ENCODE measurements at places on chromosomes 13 and 19.

DNA sequence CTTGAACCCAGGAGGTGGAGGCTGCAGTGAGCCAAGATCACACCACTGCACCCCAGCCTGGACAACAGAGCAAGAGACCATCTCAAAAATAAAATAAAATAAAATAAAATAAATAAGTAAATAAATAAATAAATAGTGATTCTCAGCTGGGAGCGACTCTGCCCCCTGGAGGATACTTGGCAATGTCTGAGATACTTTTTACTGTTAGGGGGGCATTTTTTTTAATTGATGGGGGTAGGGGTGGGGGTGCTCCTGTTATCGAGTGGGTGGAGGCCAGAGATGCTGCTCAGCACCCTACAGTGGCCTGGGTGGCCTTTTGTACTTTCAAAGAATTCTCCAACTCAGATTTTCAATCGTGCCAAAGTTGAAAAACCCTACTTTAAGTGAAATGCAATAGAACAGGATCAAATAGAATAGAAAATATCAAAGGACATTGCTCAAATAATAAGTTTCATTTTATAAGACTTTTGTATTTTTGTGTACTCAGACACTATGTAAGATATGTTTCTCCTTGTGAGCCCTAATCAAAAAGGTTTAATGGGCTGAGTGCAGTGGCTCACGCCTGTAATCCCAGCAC is 7.1 kb upstream of the CLPP start:
- no peak for DNase-seq

DNA sequence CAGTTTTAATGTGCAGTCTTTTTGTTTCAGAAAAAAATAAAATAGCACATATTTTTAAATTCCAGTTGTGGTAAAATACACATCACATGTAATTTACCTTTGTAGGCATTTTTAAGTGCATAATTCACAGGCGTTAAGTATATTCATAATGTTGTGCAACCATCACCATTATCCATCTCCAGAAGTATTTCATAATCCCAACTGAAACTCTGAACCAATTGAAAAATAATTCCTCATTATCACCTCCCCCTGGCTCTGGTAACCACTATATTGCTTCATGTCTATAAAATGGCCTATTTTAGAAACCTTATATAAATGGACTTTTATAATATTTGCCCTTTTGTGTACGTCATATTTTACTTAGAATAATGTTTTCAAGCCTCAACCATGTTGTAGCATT is 756.5 kb upstream of the KLHL1 start:
- no peak for DNase-seq

GRCh38 chr13:66914155-66914554 is 316.0 kb downstream of the PCDH9 start:
- no peak for DNase-seq

DNA sequence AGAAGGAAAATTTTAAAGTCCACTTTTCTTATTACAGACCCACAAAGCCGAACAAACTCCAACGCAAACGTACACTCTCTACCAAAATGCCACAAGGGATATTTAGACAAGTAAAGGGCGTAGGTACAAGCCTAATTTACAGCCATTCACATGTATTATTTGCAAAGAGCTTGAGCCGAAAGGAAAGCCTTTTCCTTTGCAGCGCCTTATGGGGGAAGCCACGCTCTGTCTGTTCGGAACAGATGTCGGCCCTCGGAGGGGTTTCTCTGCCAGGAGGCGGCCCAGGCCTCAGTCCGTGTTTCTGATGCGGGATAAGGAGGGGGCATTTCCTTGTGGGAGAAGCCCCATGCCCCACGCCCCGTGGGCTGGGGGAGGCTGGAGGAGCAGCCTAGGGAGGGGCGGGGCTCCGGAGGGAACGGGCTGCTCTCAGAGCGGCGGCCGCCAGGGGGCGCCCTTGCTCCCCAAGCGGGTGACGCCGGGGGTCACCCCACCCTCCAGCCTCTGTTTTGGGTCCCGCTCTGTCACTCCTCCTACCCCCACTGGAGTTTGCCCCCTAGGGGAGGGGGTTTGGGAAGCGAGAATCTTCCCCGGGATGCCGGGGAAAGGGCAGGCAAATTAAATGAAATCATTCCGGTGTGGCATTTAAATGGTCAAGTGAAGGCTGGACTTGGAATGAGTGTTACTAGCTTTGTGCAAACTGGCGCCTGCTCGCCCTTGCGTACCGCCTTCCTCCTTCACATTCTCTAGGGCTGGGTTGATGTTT is 2.9 kb downstream of the HTR2A start:
- DNase-seq, result peak; percentile 4

- no peak for DNase-seq
Observed at GRCh38 chr13:109400209-109400608, 386.2 kb downstream of the IRS2 start.

DNA sequence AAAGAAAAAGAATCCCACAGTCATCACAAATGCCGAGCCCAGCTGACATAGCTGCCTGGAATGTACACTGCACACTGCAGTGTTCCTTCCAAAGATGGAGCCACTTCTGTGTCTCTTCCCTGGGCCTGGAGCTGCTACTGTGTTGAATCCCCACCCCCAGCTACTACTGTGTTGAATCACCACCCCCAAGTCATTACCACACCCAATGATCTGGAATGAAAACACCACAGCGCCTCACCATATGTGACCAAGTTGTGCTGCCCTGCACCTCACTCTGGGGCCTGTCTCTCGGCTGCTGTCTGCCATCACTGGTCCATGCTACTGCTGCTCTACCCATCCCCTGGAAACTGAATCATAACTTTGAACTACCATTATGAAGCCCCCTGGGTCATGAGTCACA is 861.2 kb downstream of the UQCRFS1 start:
- DNase-seq, result no peak

- DNase-seq, result no peak
Observed at GRCh38 chr19:3537438-3538240, 1.3 kb upstream of the TEKTIP1 start.

GRCh38 chr19:20038358-20039202 is 725 bp downstream of the ZNF682 start:
- DNase-seq, result no peak

DNA sequence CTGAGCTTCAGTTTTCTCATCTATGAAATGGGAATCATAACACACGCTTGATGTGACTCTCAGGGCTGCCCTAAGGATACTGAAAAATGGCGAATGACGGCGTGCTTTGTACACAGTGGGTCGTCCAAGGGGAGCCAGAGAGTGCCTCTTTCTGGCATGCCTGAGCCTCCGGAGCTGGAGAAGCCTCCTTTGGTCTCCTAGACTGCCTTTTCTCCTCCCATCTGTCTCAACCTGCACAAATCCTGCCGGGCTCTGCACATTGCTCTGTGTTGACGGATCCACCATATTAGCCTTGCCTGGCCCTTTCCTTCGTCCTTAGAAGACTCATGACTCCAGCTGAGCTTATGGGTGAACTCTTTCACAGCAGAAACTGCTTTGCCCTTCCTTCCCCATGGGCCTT is 220.9 kb downstream of the TSHZ3 start:
- DNase-seq, result no peak

DNA sequence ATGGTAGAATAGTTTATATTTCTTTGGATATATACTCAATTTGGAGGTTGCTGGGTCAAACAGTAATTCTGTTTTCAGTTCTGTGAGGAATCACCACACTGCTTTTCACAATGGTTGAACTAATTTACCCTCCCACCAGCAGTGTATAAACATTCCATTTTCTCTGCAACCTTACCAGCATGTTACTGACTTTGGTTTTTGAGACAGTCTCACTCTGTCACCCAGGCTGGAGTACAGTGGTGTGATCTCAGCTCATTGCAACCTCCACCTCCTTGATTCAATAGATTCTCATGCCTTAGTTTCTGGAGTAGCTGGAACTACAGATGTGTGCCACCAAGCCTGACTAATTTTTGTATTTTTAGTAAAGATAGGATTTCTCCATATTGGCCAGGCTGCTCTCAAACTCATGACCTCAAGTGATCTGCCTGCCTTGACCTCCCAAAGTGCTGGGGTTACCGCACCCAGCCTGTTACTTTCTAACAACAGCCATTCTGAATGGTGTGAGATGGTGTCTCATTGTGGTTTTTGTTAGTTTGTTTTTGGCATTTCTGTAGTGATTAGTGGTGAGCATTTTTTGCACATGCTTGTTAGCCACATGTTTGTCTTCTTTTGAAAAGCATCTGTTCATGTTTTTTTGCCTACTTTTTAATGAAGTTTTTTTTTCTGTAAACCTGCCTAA is 12.5 kb downstream of the ZNF714 start:
- no peak for DNase-seq

DNA sequence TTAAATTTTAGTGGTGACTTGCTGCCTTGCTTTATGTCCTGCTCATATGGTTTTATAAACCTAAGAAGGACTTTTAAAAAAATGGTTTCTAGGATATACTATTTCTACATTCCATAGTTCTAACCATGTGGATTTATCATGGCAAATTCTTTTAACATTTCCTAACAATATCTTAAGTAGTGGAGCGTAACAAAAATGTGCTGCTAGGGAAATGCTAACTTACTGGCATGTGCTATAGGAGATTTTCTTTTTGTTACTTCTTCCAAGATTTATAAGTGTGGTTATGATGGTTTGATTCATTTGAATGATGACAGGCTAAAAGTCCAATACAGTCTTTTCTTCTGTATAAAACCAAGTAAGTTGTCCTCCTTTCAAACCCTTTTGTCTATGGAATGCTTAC is 713.7 kb downstream of the SLITRK1 start:
- DNase-seq, result no peak

DNA sequence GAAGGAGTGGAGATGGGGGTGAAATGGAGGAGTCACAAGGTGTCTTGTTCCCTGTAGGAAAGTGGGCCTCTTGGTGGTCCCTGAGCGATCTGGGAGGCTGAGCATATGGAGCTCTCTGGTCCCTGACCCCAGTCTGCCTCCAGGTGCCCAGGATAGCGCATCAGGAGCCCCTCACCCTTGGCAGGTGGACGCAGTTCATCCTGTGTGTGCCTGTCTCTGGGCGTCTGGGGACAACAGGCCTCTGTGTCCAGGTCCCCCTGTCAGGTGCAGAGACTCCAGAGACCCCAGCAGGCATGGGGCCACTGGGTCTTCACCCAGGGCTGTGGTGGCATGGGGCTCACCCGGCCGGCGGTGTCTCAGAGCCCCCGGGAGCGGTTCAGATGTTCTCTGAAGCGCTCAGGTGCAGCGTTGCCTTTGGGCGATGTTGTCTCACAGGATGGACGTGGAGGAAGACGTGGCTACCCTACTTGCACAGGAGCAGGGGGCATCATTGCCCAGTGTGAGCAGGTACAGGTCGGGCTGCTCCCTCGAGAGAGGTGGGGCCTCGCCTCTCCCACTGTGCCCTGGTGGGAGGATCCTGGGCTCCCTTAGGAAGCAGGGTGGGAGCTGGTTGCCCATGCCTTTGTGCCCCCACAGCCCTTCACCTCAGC is 58.1 kb upstream of the TPM4 start:
- DNase-seq, result no peak

DNA sequence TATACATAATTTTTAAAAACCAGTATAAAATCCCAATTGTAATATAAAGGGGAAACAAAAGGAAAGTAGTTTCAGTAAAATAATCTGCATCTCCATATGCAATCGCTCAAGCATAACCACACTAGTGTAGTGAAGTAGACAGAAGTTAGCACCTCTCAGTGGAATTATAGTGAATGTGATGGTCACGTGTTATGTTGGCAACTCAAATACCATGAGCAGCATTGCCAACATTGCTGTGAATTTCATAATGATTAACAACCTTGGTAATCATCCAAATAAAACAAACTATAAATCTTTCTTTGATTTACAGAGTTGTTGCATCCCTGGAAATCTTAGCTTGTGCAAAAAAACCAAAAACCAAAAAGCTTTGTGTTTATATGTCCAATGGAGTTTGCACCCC is 77.3 kb upstream of the SIAH3 start:
- DNase-seq, result no peak

- no peak for DNase-seq
Observed at GRCh38 chr13:90710164-90710759, 637.2 kb upstream of the MIR17HG start.

DNA sequence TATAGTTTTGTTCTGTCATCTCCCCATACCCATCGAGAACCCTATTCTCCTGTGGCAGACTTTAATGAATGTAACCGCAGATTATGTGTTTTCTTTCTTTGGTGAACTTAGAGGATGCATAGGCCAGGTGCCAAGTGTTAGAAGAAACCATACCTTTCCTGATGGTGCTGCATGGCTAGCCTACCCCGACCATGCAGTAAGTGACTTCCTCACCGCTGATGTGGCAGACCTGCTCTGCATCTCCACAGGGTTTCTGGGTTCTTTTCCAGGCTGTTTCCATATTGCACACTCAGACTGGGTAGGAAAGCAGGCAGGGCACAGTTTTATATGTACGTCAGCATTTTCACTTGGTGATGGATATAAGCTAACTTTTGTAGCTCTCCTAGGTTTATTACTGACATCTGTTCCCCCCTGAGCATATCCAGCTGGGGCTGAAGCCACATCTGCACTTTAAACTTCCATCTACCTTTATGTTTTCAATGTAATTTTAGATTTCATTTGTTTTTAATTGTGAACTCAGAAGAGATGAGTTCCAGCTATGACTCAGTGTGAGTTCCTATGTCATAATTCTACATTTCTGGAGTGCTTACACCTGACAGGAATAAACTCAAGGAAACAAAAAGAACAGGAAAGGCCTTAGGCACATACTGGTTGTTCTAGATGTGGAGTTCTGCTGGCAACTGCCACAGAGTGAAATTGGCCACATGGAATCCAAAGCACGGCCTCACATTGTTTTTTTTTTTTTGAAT is 42.3 kb downstream of the LRCH1 start:
- DNase-seq, result no peak

DNA sequence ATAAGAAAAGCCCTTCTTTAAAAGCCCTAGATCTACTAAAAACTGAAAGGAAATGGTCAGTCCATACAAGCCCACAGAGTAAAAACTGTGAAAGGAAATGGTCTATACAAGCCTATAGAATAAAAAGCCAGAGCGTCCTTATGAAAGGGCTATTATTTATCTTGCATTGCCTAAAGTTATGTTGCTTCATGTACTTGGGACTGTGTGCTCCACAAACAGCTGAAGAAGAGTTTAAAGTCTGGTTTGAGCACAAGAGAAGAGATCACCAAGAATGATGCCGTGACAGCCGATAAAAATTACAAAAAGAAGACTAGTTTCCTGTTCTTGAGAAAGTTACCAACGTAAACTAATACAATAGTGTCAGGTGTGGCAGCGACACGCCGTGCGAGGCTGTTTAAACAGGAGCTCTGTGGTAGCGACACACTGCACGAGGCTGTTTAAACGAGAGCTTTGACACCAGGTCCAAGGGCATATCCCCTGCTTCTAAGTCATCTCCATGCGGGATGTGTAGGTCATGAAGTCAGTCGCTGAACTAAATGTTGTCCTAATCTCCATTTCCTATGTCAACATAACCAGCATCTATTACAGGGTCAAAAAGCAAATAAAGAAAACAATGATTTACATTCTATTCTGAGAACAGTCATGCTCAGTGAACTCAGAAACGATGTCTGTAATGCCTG is 24.9 kb downstream of the PCID2 start:
- DNase-seq, result no peak

- peak; percentile 5 for DNase-seq
Observed at GRCh38 chr13:49669735-49670309, 21.5 kb downstream of the EBPL start.

All from NK-92 treated with Interleukin-12 subunit alpha and Interleukin-12 subunit beta, amount 100 ng/mL, for 24 hours (cell line).